ENCODE measurements at places on chromosomes 2 and 18.

DNA sequence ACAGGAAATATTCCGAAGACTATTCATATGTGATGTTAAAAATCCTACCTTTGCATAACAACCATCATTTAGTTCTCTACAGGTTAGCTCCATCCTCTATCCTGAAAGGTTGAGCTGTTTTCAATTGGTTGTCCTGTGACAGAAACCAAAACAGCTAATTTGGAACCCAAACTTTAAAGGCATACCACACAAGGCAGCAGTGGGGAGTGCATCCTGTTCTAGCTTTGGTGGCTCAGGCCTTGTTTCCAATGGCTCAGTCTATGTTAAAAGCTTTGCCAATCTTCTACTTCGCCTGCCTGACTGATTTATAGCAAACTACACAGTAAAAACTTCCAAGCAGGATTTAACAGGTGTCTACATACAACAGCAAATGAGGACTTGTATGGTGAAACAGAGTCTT lies 3.2 kb downstream of the CD226 start:
- DNase-seq: no peak

- no peak for DNase-seq
Observed at GRCh38 chr2:70648961-70649360, 95.3 kb upstream of the TGFA start.

DNA sequence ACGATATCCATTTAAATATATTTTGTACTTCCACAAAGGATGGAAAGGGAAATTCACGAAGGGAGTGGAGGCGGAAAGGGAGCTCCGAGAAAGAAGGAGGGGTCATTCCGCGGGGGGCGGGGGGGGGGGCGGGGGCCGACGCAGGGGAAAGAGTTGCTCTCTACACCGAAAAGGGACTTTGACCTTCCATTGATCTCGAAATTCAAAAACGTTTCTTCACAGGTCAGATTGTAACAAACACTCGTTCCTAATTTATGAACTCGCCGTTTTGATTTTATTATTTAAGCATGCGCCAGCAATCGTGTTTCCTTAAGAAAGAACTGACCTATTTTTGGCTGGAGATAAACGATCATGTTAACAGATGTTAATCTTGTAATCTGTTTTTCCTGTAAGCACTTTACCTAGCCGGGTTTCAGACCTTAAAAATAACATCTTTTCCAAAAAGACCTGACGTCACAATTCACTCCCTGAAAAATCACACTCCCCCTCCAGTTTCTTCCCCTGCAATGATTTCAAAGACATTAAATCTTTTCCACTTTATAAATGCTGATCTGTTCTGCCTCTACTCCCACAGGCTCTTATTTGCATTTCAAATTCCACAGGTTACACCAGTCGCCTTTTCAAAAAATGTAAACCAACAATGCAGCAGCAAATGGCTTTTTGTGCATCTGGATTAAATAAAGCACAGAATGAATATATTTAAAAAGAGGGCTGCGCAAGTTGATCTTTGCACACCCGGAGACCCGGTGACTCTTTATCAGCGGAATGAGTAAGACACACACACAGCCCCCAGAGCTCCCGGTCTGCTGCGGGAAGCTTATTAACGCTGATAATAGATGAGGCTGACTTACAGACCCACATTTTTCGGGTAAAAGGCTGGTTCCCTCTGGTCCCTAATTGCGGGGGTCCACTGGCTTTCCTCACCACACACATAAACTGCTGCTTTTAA lies 1.6 kb downstream of the ZNF516 start:
- no peak for DNase-seq

- DNase-seq: no peak
Observed at GRCh38 chr2:155846259-155846658, 486.3 kb downstream of the NR4A2 start.

DNA sequence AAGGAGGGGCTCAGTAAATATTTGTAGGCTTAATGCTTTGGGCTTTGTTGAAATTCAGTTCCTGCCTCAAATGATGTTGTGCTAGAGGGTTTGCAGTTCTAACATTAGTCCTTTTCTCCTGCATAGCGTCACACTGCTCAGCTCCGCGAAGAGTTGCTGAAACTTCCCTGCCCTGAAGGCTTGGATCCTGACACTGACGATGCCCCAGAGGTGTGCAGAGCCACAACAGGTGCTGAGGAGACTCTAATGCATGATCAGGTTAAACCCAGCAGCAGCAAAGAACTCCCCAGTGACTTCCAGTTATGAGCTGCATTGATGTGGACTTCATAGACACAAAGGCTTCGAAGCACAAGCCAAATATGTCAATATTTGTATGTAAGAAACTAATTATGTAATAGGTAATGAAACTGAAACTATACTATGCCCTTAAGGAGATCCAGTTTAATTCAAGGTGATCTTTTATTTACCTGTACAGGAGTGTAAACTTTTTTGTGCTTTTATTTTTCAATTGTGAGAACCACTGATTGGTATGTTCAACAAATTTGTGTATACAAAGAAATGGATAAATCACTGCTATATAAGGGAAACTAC lies 10.2 kb upstream of the TTC27 start:
- DNase-seq: no peak

DNA sequence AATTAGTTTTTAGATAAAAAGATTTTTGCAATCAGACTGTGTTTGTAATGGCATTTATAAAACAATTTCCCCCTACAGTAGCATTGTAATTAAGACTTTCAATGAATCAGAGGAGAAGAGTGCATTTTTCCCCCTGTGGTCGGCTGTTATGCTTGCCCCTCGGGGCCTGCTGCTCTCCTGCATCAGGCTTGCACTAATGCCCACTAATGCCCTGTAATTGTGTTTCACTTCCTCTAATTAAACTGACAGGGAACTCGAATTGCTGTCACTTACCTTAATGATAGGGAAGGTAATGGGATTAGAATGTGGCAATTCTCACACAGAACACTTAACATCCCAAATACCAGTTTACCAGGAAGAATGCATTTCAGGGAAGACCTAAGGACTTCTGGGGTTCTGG lies 61.2 kb upstream of the LRRTM1 start:
- no peak for DNase-seq

GRCh38 chr2:136210455-136210805 lies 92.5 kb upstream of the CXCR4 start:
- DNase-seq: no peak

All from stimulated activated CD8-positive, alpha-beta memory T cell treated with anti-CD3 and anti-CD28 coated beads, Interleukin-15, amount 100 ng/mL, for 48 hours (primary cell).